ENCODE measurements at places on chromosomes 5 and 9.

DNA sequence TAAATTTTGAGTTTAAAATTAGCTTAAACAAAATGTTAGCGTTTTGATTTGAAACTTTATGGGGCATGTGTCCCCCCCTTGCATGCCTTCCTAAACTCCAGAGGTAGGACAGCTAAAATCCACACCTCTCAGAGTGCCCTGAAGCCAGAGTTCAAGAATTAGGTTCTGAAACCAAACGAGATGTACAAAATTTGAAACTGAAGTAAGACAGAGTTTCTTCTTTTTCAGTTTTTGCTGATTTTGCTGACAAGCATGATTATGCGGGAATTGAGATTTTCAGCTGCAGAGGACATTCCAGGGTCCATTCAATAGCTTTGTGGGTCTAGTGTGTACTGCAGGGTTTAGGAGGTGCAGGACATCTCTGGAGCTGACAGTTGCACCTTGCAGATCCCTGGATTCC is 17.1 kb upstream of the LOX start:
- no peak for DNase-seq

GRCh38 chr5:137901011-137901817 is 12.0 kb downstream of the PKD2L2 start:
- DNase-seq: peak; percentile 72

GRCh38 chr5:42542106-42542505 is 118.9 kb downstream of the GHR start:
- no peak for DNase-seq

DNA sequence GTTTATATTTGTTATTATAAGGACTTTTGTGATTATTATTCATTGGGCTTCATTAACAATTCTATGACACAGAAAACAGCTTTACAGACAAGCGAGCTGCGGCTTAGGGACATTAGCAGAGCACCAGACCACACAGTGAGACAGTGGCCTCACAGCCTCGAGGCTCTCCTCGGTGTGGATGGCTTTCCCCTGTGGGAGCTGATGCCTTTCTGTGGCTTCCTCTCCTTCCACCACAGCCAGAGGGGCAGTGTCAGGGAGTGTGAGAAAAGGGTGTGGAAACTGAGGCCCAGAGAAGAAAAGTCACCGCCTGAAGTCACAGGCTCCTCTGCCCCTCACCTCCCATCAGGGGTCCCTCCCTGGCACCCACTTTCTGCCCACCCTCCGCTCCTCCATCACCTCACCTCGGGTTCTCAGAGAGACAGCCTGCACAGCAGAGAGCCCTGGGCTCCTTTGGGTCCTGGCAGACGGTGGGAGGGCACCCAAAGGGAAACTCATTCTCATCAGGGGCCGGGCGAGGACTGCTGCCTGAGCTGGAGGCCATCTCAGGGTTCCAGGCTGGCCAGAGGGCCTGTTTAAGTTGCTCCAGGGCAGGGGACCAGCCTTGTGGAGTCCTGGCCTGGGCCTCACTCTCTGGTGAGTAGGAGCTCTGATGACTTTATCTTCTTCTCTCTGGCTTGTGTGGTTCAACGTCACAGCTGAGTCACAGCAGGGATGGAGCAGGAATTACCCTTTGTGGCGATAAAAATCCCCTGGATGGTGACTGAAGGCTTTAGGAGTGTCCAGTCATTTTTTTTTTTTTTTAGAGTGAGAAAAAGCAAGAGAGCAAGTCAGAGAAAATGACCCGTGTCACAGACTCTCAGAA is 830 bp downstream of the TRAF1 start:
- peak; percentile 45 for DNase-seq

DNA sequence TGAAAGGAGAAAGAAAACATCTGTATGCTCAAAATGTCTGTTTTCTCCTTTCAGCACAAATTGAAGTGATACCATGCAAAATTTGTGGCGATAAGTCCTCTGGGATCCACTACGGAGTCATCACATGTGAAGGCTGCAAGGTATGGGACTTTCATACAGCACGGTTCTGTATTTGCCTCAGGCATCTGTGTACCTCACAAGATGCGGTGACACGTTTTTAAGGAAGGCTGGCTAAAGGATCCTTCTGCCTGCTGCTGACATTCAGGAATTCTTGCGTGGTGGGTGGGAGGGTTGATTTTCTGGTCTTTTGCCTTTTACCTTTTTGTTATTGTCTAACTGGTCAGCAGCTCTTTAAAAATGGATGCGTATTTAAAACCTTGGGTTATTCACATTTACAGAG is 133.1 kb downstream of the RORB start:
- no peak for DNase-seq

Measured in common myeloid progenitor, CD34-positive (primary cell).